Natural killer cell (primary cell): ENCODE measurements at places on chromosomes 5 and 9. TPM values are rescaled to one million over a fixed set of nuclear protein-coding genes. Genes with fewer than 3 reads are reported as not detected.

The IL9 gene
- not detected for total RNA-seq

The HABP4 gene
- total RNA-seq: 3.6 TPM

The ASPN gene
- total RNA-seq: not detected

The SLC6A18 gene
- total RNA-seq: not detected

The ARL15 gene
- 33.1 TPM for total RNA-seq

The YIPF5 gene
- total RNA-seq: 19.8 TPM

The AGXT2 gene
- total RNA-seq: not detected

The ROPN1L gene
- total RNA-seq: 4.3 TPM

The SHISAL2B gene
- total RNA-seq: not detected

The SUB1 gene
- total RNA-seq: 352 TPM

The OTULINL gene
- total RNA-seq: 51.8 TPM

The TCOF1 gene
- 51.5 TPM for total RNA-seq
